ENCODE measurements at places on chromosomes 4 and X. TPM values are rescaled to one million over a fixed set of nuclear protein-coding genes. Genes with fewer than 3 reads are reported as not detected.

- no peak for DNase-seq
These were observed 137.8 kb upstream of the GPR101 start for GRCh38 chrX:137171626-137172025.

- DNase-seq: no peak
These were observed 167.3 kb downstream of the SLIT2 start for GRCh38 chr4:20418861-20419451.

- peak; percentile 88 for DNase-seq
These were observed 50.2 kb downstream of the DDX3X start for GRCh38 chrX:41384051-41384705.

GRCh38 chrX:67289055-67289499, 254.7 kb upstream of the AR start:
- DNase-seq: no peak

- DNase-seq: no peak
These were observed 96.5 kb upstream of the PGRMC2 start for GRCh38 chr4:128384091-128384520.

GRCh38 chr4:142043509-142043908, 407.1 kb downstream of the IL15 start:
- DNase-seq: no peak

- no peak for DNase-seq
These were observed 37.1 kb upstream of the TRPC3 start for GRCh38 chr4:121988950-121989349.

GRCh38 chr4:144366425-144366824, 225.9 kb upstream of the GYPA start:
- no peak for DNase-seq

- no peak for DNase-seq
These were observed 14.7 kb downstream of the DCK start for GRCh38 chr4:71008196-71008595.

GRCh38 chr4:172497321-172497720, 671.3 kb upstream of the GALNT7 start:
- no peak for DNase-seq

GRCh38 chrX:68354879-68355628, 78.2 kb downstream of the OPHN1 start:
- no peak for DNase-seq

GRCh38 chr4:152525878-152526277, 10.0 kb downstream of the FBXW7 start:
- no peak for DNase-seq

- DNase-seq: peak; percentile 69
These were observed at the start of gene MTNR1A for GRCh38 chr4:186554914-186555827. MTNR1A (minus strand) TSS chr4:186555567; CDS start chr4:186555365, 202 bp downstream.

DNA sequence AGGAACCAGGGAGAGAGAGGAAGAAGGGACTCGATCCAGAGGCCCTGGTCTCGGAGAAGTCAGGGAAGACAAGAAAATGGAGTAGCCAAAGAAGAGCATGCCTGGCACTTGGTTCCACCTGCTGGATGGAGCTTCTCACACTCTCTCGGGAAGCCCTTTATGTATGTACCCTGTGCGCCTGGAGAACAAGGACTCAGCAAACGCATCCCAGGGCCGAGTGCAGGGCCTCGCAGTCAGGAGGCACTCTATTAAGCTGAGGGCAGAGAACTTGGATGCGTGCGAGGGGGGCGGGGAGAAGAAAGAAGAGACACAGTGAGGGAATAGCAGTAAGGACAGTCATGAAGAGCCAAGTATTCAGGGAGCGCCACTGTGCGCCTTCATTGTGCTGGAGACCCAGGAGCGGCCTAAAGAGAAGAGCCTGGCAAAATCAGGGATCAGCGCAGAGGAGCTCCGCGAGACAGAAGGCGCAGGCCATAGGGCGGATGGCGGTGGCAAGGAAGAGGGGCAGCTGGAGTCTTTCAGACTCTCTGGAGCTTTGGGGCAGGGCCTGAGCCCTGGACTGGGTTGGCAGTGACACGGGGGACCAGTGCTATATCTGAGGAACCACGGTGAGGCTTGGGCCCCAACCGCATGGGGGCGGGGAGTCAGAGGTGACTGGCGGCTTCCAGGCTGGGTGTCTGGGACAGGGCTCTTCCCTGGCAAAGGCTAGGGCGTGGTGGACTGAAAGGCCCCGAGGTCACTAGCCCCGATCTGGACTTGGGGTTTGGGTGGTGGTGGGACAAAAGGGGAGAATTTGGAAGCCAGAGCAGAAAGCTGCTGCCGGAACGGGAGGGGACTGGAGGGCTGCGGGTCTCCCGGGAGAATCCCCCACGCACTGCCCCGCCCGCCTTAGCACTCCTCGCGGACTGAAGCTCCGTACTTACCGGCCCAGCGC, 1.9 kb upstream of the SEPTIN6 start:
- DNase-seq: peak; percentile 78

LRBA gene
- total RNA-seq: 49.9 TPM

NSG1 gene
- 1.9 TPM for total RNA-seq

KCTD8 gene
- total RNA-seq: not detected

CENPU gene
- 5.9 TPM for total RNA-seq

GCNA gene
- total RNA-seq: 8.9 TPM

PGAM4 gene
- not detected for total RNA-seq

Measured in spleen (tissue), 13 donors.